ENCODE measurements at places on chromosomes 12 and 14.

DNA sequence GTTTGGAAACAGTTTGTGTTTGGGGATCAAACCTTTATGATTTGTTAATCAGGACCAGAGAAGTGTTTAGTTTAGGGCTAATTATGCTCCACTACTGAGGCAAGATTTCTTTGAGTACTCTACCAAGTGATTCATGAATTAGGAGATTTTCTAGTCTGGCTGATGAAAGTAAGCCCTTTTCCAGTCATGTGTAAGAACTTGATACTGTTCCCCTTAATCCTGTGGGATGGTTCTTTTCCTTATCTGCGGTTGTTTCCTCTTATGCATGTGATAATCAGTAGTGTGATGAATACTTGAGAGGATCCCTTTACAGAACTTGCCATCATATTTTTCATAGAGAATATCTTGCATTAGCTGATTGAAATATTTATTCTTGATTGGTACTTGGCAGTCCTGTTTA, 42.1 kb downstream of the DYRK2 start:
- peak; percentile 95 for DNase-seq

- no peak for DNase-seq
These were observed 314.1 kb downstream of the TMEM121 start for GRCh38 chr14:105840266-105841021.

DNA sequence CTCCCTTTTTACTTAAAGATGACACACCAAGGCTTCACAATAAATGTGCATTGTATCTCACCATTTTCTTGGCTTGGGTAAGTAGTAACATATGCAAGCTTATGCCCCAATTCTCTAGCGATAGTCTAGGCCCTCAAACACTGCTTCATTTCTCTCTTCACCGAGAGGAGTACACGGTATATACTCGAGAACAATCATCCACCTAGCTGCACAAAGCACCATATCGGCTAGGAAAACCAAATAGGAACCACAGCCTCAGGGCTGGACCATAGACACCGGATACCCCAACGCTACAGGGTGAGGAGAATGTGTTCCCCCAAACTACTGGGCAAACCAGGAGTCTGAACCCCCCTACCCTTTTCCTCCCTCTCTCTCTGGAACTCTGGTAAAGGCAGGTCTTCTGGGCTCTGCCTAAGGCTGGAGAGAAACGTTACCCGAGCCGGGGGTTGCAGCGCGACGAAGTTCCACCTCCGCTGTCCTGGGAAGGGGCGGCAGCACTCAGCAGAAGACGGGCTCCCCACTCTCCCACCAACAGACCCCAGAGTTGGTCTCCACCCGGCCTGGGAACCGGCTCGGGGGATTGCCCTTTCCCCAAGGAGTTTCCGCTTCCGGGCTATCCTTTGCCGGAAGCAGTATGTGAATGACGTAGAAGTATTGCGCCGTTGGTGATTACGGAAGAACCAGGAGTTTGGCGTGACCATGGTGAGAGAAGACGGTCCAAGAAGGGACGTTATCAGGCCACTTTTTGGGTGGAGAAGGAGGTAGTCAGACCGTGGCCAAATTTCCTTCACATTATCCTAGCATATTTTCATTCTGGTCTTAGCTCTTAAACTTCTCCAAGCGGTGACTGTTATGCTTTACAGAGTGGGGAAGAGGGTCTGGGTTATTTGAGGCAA, at the start of the genes AREL1 and FCF1:
TSS of gene AREL1 (minus strand) at position 582 of the 896 bp plus-strand sequence. CDS start 27,465 bp downstream, outside the sequence.
TSS of gene FCF1 (plus strand) at position 646 of the 896 bp plus-strand sequence. CDS start at position 700, 54 bp downstream.
- peak; percentile 91 for DNase-seq

DNA sequence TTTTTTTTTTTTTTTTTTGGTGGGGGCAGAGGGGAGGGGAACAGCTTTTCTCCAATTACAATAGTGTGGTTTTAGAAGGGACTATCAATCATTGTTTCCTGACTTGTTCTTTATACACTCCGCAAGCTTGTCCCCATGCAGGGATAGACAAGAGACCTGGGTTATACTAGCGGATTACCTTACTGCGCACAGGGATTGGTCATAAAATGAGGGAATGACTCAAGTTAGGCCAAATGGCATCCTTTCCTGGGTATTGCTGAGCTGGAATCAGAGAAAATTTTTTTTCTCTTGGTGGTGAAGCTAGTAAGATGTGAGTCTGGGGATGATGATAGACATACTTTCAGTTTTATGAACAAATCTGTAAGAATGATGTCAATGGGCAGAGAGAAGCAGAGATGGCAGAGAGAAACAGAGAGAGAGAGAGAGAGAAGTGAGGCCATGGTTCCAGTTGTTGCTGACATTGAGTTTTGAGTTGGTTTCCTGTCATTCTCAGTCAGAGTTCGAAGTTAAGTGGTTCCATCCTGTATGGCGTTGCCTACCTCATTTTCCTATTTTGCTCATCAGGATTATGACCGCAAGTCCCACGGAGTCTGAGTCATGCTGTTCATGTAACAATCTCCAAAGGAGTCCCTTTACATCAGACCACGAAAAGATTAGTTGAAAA, 59.1 kb upstream of the OTOGL start:
- peak; percentile 72 for DNase-seq

GRCh38 chr12:63826006-63826585, 18.4 kb upstream of the SRGAP1 start:
- DNase-seq, result peak; percentile 76

DNA sequence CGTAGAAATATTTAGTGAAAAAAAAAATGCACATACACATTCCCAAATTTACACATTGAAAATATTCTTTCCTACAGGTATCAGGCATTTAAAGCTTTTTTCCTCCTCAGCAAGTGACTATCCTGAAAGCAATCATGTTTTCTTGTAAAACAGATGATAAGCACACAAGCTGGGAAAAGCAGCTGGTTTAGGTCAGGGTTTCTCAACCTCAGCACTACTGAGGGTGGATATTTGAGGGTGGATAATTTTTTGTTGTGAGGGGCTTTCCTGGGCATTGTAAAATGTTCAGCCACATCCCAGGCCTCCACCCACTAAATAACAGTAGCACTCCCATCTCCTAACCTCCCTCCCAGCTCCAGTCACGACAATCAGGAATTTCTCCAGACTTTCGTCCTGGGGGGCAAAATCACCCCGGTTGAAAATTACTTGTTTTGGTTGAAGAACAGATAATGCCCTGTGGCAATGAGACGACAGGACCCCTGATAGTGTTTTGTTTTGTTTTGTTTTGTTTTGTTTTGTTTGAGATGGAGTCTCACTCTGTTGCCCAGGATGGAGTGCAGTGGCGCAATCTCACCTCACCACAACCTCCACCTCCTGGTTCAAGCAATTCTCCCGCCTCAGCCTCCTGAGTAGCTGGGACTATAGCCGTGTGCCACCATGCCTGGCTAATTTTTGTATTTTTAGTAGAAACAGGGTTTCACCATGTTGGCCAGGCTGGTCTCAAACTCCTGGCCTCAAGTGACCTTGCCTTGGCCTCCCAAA, 15.0 kb upstream of the NT5DC3 start:
- DNase-seq, result peak; percentile 64

DNA sequence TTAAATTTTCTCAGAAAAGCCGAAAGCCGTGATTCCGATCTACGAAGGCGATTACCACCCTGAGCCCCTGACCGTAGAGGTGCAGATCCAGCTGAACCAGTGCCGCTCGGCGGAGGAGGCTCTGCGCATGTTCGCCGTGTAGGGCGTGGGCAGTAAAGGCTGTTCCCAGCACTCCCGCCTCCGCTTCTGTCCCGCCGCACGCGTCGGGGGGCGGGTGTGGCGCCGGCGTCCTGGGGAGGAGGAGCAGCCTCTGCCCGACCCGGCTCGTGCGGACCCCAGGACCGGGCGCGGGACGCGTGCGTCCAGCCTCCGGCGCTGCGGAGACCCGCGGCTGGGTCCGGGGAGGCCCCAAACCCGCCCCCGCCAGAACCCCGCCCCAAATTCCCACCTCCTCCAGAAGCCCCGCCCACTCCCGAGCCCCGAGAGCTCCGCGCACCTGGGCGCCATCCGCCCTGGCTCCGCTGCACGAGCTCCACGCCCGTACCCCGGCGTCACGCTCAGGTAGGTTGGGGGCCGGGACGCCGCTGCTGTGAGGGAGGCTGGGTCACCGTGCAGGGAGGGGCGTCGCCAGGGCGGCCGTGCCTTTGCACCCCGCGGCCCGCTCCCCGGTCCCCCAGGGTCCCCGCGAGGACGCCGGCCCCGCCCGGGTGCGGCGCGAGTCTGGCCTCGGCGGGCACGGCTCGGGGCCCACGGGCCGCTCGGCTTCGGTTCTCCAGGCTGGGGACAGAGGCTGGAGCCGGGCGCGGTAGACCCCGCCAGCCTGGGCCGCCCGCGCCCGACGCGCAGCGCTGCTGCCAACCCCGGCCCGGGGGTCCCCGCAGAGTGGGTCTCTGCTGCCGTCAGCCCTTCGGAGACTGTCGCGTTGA, at the start of gene B3GNT4:
TSS of gene B3GNT4 (plus strand) at position 409 of the 866 bp plus-strand sequence. CDS start 910 bp downstream, outside the sequence.
- DNase-seq, result peak; percentile 48

DNA sequence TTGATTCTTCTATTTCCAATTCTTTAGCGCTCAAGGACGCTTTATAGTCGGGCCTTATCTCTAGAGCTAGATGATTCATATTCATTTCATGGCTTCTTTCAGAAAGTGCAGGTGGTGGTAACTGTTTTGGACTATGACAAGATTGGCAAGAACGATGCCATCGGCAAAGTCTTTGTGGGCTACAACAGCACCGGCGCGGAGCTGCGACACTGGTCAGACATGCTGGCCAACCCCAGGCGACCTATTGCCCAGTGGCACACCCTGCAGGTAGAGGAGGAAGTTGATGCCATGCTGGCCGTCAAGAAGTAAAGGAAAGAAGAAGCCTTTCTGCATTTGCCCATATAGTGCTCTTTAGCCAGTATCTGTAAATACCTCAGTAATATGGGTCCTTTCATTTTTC, 241.9 kb downstream of the PAWR start:
- DNase-seq, result no peak

GRCh38 chr14:95553141-95553540, 18.3 kb downstream of the GLRX5 start:
- DNase-seq, result no peak

GRCh38 chr12:55925870-55926737, 1.6 kb downstream of the PYM1 start:
- peak; percentile 15 for DNase-seq

GRCh38 chr12:68958322-68958721, 25.4 kb upstream of the CPM start:
- no peak for DNase-seq

DNA sequence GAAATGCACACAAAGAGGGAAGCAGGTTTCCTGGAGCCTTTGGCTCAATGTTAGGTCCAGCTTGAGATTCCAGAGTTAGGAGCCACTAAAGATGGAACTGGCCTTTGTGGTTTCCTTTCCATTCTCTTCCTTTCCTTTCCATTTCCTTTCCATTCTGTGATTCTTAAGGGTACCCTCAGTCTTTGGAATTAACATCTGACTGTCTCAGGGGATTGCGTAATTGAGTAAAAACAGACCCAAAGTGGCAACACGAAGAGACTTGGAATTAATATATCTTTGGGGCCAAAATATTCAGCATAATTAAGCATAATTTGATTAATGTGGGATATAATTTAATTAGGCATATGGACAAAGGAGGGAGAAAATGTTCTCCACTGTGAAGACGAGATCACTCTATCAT, 205.6 kb downstream of the CRADD start:
- DNase-seq, result peak; percentile 34

DNA sequence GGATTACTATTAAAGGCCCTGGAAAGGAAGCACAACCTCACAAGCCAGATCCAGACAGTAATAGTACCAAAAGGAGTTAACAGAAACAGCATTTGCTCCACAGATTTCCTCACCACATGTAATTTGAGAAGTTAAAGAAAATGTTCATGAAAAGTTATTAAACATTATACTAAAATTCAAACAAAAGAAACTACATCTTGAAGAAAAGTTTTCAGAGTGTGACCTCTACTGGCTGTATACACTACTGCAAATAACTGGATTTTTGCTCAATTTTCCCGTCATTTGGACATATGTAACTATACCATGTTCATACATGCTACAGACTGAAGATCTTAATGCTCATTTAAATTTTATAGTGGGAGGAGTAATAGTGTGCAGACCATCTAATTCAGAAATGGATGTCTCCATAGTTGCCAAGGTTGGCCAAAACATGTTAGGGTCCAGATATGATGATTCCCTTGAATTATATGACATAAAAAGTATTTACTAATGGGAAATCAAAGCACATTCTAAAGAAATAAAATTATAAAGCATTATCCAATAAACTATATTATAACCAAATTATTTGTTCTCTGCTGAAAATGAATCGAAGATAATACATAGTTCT, 5.6 kb downstream of the KRR1 start:
- peak; percentile 36 for DNase-seq

DNA sequence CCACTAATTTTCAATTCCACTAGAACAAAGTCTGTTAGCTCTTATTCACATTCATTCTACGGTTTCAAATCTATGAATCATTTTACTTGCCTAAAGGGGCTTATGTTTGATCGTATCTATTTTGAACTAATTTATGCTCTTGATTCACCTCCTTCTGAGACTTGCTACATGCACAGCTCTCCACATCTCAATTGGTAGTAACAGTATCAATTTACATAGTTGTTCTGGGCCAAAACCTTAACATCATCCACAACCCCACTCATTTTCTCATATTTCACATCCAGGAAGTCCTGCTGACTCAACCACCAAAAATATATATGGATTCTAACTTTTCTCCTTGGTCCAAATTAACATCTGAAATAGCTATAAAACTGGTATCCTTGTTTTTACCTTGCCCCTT, 208.6 kb downstream of the RASSF9 start:
- peak; percentile 37 for DNase-seq

DNA sequence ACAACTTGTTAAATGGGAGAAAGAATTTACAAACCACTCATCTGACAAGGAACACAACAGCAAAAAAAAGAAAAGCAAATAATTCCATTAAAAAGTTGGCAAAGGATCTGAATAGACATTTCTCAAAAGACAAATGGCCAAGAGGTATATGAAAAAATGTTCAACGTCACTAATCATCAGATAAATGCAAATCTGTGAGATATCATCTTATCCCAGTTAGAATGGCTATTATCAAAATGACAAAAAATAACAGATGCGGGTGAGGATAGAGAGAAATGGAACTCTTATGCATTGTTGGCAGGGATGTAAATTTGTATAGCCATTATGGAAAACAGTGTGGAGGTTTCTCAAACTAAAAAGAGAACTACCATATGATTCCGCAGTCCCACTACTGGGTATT, 29.9 kb downstream of the CYP46A1 start:
- DNase-seq, result no peak

GRCh38 chr14:44963044-44963528, 1.1 kb downstream of the TOGARAM1 start:
- peak; percentile 33 for DNase-seq

GRCh38 chr12:116502141-116502725, 56.9 kb upstream of the MAP1LC3B2 start:
- no peak for DNase-seq

DNA sequence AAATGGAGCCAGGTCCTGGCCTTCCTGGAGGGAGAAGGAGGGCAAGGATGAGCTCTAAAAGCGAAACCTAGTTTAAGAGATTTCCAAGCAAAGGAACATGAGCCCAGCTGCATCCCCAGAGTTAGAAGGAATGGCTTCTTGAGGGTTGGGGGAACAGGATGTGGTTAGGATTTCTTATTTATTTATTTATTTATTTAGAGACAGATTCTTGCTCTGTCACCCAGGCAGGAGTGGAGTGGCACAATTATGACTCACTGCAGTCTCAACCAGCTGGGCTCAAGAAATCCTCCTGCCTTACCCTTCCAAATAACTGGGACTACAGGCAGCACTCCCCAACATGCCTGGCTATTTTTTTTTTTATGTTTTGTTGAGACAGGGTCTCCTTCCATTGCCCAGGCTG, 25.3 kb upstream of the TMEM106C start:
- DNase-seq, result no peak
